ENCODE measurements at places on chromosomes 2 and 18.

GRCh38 chr2:213934560-213934959 is 476.3 kb upstream of the VWC2L start:
- peak; percentile 0 for DNase-seq

- DNase-seq = no peak
Measured at GRCh38 chr18:49837889-49838288, 24.6 kb upstream of the ACAA2 start.

DNA sequence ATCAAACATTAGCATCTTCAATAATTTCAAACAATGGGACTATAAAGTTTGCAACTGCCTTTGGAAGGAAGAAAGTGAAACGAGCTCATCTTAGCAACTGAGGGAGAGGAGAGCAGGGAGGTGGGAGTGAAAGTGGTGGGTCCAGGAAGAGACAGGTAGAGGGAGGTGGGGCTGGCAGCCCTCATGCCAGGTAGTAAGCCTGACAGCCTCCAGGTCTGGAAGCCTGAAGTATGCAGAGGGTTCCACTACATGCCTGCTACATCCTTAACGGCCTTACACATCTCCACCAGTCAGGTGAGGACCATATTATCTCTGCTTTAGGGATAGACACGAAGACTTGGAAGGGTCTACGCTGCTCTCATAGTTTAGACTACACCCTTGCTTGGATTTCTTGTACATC is 201.1 kb upstream of the TWIST2 start:
- no peak for DNase-seq

- no peak for DNase-seq
Measured at GRCh38 chr2:237920673-237921072, 46.1 kb upstream of the UBE2F start.

DNA sequence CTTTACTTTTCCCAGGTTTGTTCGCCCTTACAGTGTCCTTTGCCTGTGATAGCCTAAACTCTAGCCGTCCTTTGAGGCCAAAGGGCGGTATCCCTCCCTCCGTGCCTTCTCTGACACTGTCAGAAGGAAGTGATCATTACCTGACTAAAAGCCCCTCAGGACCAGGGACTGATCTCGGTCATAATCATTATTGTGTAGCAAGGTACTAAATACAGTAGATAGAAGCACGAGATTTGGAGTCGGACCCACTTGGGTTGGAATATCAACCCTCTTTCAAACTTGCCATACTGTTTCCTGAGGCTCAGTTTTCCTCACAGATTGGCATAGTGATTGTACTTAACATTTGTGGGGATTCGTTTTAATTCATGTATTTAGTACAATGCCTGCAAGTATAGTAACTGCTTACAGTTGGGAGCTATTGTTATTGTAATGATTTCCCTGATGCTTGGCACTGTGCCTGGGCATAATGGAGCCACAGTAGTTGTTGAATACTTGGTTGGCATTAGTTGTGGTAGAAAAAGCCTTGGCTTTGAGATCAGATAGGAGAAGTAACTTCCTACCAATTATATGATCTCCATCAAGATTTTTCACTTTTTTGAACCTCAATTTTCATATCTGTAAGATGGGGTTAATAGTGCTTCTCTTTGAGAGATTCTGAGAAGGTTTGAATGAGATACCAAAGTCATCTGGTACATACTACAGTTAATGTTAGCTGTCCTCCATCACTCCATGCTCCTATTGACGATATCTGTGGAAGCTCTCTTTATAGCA is 836 bp downstream of the STK11IP start:
- DNase-seq = no peak

- DNase-seq = peak; percentile 97
Measured at GRCh38 chr18:34709750-34710441, at the start of gene DTNA. Gene DTNA, plus strand, starts transcription at chr18:34710298. Its CDS starts 45,679 bp downstream, at chr18:34755977.

GRCh38 chr2:113251118-113251517 is 27.6 kb downstream of the PAX8 start:
- DNase-seq = no peak
